ENCODE measurements at places on chromosomes 1 and 21. TPM values are rescaled to one million over a fixed set of nuclear protein-coding genes. Genes with fewer than 3 reads are reported as not detected.

GRCh38 chr1:109206339-109206738, 7.4 kb upstream of the SARS1 start:
- DNase-seq = no peak

- DNase-seq = no peak
These were observed 9.3 kb downstream of the SAMD11 start for GRCh38 chr1:932776-933602.

DNA sequence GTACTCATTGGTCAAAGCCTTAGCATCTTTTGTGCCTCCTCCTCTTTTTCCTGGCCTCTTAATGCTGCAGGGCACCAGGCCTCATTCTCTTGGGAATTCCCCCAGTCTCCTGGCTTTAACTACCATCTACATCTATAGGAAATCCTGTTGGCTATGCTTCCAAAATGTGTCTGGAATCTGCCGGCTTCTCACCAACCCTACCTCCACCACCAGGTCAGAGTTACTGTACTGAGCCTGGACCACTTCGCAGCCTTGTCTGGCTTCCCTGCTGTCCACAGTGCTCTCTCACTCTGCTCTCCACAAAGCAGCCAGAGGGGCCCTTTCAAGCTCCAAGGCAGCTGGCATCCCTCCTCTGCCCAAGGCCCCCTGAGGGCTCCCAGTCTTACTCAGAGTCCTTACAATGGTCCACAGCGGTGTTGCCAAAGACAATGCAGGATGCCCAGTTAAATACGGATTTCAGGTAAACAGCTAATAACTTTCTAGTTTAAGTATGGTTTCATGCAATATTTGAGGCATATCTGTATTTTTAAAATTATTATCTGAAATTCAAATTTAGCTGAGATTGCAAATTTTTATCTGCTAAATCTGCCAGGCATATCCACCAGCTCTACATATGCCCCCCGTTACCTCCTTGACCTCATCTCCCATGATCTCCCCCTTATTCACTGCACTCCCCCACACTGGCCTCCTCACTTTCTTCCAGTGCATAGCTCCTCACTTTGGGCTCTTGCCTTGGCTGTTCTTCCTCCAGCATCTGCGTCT, 34.5 kb upstream of the FAM163A start:
- DNase-seq = no peak

OR10J1 gene
- total RNA-seq = not detected

Data from WTC11 (cell line).